Peyer's patch (tissue), 4 donors: ENCODE measurements at places on chromosomes 7 and 10.

DNA sequence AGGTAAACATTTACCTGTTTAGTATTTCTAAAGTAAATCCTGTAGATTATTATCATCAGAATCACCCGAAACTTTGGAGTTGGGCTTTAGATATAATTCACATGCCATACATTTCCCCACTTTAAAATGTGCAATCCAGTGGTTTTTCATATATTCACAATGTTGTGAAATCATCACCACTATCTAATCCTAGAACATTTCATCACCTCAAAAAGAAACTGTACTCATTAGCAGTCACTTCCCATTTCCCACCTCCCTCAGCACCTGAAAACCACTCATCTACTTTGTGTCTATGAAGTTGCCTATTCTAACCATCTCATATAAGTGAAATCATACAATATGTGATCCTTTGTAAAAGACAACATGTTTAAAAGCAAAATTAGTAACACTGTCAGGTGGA is 182.6 kb downstream of the FZD1 start:
- DNase-seq, result no peak

GRCh38 chr7:16579216-16579615 is 52.6 kb downstream of the LRRC72 start:
- DNase-seq, result no peak

DNA sequence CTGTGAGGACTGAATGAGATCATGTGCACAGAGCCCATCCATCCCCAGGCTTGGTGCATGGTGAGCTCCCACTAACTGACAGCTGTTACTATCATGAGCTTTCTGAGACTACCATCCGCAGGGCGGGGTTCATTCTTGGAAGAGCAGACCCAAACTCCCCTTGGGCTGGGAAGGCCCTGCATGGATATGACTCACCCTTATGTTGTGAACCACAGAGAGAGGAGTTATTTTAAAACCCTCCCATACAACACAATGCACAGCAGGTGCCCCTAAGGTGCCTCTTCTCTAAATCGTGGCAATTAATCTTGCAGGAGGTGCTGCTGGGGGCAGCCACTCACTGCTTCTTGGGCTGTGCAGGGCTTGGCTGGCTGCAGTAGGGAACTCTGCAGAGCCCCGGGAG is 219.1 kb downstream of the GFRA1 start:
- no peak for DNase-seq

GRCh38 chr7:11188529-11189310 is 215.0 kb downstream of the PHF14 start:
- DNase-seq, result no peak

- DNase-seq, result no peak
Measured at GRCh38 chr10:78516756-78517155, 483.1 kb downstream of the RPS24 start.

DNA sequence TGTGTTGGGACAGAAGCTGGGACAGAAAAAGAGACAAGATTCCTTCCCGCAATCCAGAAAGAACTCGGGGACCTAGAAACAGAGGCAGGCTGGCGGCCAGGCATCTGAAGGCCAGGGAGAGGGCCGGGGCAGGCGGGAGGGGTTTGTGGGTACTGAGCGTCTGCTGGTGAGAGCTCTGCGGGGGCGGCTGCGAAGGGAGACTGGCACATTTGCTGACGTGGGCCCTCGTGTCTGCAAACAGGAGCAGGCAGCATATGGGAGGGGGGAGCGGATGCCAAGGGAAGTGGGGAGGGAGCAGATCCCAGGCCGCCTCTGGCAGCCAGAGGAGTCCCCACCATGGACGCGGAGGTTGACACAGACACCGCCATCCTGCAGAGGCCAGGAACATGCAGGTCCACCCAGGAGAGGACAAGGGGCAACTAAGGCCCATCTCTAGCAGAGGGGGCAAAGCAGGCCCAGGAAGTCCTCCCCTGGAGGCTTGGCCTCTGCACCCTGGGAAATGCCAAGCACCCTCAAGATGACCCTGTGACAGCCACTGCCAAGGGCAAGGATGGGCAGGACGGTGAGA is 32.2 kb downstream of the KCNH2 start:
- DNase-seq, result peak; percentile 48

DNA sequence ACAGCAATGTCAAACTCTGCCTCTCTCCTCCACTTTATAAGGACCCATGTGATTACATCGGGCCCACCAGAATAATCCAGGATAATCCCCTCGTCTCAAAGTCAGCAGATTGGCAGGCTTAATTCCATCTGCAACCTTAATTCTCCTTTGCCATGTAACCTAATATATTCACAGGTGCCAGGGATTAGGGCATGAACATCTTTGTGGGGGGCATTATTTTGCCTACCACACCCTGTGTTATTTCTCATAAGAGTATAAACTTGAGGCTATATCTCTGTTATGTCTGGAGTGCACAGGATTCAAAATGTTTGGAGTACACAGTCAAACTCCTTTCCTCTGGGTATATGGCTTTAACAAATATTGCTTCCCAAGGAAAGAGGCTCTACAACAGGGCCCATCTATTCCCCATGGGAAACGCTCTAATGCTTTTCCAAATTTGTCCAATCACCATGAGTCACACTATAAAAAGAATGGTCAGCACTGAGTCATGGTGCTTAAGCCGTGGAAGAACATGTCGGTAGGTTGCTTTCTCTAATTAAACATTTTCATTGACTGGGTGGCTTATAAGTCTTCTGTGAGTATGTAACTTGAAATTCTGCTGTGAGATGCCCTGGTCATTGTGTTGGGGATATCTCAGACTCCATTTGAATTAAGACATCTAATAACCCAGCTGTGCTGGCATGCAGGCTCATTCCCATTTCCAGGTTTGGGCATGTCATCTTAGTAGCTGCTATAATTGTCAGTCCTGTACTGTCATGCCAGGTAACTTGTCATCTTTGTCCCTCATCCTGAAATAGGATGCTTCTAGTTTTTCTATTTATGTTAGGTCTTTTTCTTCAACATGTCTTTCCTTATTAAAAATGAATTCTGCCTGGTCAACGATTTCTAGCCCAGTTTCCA is 11.5 kb upstream of the AKR1B10 start:
- no peak for DNase-seq

DNA sequence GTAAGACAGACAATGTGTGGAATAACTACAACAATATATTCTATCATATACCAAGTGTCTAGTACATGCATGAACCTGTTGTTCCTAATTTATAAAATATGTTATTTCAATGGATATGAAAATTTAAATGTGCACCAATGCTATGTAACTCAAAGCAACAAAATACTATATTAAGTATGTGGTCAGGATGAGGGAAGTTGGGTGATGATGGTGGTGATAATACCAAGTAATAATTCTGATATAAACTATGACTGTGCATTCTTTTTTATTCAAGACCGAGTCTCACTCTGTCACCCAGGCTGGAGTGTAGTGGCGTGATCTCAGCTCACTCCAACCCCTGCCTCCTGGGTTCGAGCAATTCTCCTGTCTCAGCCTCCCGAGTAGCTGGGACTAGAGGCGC is 2.1 kb upstream of the FRA10AC1 start:
- no peak for DNase-seq

- no peak for DNase-seq
Measured at GRCh38 chr7:274266-274665, 15.7 kb upstream of the FOXL3 start.

DNA sequence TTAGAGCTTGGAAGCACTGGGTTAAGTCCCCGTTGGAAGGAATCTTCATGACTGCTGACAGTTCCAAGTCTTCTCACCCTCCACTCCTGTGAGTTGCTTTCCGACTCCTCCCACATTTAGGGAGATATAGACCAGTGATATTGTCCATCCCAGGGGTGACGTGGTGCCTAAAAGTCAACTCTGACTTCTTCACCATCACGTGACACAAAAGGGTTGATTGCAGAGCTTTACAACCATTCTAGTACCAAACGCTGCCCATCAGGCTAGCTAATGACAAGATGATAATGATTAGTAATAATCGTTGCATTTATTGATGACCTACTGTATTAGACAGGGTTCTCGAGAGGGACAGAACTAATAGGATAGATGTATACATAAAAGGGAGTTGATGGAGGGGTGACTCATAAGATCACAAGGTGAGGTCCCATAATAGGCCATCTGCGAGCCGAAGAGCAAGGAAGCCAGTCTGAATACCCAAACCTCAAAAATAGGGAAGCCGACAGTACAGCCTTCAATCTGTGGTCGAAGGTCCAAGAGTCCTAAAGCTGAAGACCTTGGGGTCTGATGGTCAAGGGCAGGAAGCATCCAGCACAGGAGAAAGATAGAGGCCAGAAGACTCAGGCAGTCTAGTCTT is 85.3 kb upstream of the CARD11 start:
- DNase-seq, result no peak

GRCh38 chr10:124719213-124719851 is 24.8 kb downstream of the FAM53B start:
- peak; percentile 80 for DNase-seq

GRCh38 chr10:60958892-60959601 is 15.1 kb upstream of the RHOBTB1 start:
- no peak for DNase-seq

- no peak for DNase-seq
Measured at GRCh38 chr7:98617051-98617959, at the start of gene NPTX2. TSS of gene NPTX2 (plus strand) at chr7:98617285. CDS start at chr7:98617462, 177 bp downstream.

DNA sequence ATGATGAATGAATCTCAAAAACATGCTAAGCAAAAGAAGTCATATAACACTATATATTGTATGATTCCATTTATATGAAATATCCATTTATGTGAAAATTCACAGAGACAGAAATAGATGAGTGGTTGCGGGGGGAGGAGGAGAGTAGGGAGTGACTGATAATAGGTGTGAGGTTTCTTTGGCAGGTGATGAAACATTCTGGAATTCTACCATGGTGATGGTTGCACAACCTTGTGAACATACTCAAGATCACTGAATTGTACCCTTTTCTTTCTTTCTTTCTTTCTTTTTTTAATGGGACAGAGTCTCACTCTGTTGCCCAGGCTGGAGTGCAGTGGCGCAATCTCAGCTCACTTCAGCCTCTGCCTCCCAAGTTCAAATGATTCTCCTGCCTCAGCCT is 10.7 kb downstream of the SVOPL start:
- DNase-seq, result no peak

- no peak for DNase-seq
Measured at GRCh38 chr10:58942724-58943123, 233.7 kb upstream of the PHYHIPL start.

DNA sequence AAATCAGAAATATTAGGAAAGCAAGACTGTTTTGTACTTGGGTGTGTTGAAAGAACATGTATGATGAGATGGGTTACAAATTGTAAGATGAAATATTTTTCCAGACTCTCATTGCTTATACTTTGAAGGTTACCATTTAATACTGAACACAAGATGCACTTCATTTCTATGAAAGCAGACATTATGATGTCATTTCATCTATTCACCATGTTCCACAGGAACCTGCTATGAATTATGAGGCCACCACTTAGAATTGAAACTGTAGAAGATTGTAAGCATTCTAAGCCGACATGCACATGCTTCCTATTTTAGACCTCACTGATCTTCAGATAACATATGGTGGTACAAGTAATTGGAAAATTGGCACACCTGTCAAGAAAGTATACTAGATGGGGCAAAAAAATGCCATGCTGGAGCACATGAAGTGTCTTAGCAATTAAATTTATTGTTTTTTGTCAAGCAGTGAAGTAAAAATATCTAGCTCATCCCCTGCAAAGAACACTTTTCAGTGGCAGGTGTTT is 195.0 kb downstream of the PHF14 start:
- DNase-seq, result no peak

DNA sequence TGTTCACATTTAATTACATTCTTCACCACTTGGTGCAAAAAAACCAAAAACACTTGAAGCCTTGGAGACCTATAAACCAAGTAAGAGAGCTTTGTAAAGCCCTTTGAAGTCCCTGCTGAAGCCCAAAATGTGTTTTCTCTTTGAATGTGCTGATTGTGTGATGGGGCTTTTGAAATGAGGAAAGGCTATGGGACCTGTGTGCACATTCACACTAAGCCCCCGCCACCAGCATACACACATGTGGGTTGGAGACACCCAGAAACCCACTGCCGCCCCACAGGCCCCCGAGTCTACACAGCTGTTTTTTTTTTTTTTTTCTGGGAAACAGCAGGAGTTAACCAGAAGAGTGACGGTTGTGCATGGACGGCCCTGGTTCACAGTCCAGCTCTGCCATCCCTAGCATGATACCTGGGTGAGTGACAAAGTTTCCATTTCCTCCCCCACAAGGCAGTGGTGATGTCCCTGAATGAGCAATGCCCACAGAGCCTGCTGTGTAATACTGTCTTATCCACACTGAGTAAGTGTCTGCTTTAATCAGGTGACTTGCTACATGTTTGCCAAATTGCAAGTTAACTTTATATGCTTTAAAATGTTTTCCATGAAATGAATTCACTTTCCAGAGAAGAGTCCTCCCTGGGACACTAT is 154.6 kb upstream of the GDF10 start:
- no peak for DNase-seq

DNA sequence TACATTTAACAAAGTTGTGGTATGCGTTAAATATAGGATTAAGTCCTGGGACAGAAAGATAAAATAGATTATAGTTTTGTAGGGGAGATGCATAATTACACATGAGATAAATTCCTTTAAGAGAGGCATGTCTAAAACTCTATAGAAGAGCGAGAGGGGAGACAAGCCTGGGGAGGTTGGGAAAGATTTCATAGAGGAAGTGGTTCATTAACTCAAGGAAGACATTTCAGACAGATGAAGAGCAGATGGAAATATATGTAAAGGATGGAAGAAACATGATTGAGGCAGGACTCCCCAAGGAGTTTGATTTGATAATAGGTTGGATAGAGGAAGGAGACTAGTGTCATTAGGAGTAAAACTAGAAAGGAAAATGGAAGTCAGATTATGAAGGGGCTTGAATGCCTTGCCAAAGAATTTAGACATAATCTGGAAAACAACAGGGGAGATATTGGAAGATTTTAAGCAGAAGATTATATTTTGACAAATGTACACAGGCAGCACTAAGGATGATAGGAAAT is 96.1 kb downstream of the PHTF2 start:
- no peak for DNase-seq

- no peak for DNase-seq
Measured at GRCh38 chr7:26507108-26507987, 215.7 kb downstream of the SNX10 start.

- peak; percentile 88 for DNase-seq
Measured at GRCh38 chr10:69425511-69426298, 9.0 kb upstream of the TACR2 start.
